ENCODE measurements at places on chromosomes 13 and 19.

- no peak for DNase-seq
Measured at GRCh38 chr19:29858000-29858596, 46.3 kb downstream of the CCNE1 start.

- DNase-seq, result no peak
Measured at GRCh38 chr19:28288572-28289264, 924.2 kb downstream of the UQCRFS1 start.

DNA sequence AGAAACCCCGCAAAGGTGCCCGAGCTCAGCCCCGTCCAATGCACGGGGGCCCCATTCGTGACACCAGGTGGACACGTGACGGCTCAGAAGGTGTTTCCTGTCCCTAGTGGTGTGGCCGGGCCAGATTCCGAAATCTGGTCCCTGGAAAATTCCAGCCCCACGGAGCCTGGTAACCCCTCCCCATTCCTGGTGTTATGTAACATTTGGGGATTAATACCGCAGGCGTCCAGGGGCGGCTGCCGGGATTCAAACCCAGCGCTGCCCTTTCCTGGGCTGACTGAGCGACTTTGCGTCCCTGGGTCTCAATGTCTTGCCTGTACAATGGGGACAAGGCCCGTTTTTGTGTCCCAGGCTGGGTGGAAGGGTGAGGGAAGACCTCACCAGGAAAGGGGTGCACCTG lies 1.0 kb upstream of the PLK5 start:
- DNase-seq, result no peak

DNA sequence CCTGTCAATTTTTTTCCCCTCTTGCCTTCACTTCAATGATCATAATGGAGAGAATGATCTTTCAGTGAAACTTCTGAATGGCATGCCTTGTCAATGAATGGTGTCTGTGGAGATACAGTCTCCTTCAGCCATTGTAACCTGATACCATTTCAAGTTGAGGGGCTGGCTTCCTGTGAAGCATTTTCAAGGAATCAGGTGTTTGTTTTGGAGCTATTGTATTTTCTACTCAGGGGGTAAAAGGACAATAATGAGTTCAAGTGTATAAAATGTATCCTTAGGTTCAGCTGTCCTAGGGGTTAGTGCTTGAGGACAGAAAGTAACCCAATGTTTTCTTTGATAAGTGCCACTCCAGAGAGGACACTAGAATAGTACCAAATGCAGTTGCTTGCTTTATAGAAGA lies 23.8 kb upstream of the CBY2 start:
- no peak for DNase-seq

- no peak for DNase-seq
Measured at GRCh38 chr13:93066187-93066586, 160.4 kb upstream of the GPC6 start.

- DNase-seq, result no peak
Measured at GRCh38 chr19:10929402-10929794, 787 bp downstream of the TIMM29 start.

Data from esophagus squamous epithelium (tissue), 5 donors.